Esophagus squamous epithelium (tissue), 5 donors: ENCODE measurements at places on chromosomes 4 and X.

GRCh38 chr4:10086506-10087120, 30.0 kb downstream of the WDR1 start:
- no peak for DNase-seq

DNA sequence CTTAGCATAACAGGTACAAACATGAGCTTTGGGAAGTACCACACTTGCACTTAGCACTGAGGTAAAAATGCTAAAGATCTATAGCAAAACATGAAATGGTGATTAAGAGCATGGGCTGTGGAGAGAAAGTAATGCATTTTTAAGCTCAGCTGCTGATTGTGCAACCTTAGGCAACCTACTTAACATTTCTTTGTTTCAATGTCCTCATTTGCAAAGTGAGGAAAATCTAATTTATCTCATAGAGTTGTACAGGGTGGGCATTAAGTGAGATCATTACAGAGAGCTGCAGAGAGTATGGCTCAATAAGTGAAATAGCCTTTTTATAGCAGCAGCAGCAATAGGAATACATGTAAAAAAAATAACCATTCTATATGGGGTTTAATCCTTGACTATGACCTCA, 87.0 kb downstream of the PAK3 start:
- no peak for DNase-seq

DNA sequence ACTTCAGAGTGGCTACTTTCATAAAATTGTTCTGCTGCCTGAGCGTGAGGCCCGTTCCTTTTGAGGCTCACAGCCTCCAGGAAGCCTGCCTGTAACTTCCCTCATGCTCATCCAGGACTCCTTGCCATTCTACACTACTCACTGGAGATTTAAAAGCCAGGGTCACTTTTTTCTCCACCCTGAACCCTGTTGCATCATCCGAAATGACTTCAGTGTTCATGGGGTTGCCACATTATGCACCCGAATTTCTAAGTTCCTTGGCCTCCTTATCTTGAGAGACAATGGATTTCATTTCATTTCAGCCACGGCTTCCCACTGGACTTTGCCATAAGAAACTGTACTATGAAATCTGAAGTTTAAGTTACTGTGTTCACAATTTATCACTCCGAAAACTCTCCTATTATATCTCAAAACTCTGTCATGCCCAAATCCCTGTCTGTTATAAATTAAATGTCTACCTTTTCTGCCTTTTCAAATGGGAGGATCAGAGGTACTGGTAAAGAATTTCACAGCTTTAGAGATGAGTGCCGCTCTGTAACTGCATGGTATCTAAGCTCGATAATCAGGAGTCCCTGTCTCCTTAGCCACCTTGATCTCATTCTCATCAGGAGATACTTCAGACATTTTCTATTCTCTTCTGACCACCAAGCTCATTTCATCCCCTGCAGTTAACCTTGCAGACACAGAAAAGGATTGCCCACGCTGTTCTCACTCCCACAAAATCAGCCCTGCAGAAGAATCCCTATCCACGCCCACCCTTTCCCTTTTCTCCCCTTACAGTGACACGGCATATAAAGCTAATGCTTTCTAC, 59.9 kb downstream of the TRIML1 start:
- DNase-seq = no peak

DNA sequence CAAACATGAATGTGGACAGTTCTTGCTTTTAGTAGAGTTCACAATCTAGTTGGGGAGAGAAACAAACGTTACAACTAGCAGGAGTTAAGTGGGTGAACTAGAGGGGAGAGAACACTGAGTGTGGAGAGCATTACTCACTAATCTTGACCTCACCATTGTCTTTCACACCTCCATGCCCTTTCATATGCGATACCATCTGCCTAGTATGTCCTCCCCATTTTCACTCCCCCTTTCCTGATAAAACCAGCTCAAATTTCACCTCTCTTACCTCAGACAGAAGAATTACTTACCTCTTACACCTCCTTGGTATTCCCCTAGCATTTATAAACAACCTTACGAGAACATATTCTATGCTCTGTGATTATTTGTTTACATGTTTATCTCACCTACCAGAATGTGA, 53.6 kb downstream of the LAS1L start:
- DNase-seq = no peak

GRCh38 chr4:150578745-150579501, 3.0 kb upstream of the MAB21L2 start:
- DNase-seq = no peak

DNA sequence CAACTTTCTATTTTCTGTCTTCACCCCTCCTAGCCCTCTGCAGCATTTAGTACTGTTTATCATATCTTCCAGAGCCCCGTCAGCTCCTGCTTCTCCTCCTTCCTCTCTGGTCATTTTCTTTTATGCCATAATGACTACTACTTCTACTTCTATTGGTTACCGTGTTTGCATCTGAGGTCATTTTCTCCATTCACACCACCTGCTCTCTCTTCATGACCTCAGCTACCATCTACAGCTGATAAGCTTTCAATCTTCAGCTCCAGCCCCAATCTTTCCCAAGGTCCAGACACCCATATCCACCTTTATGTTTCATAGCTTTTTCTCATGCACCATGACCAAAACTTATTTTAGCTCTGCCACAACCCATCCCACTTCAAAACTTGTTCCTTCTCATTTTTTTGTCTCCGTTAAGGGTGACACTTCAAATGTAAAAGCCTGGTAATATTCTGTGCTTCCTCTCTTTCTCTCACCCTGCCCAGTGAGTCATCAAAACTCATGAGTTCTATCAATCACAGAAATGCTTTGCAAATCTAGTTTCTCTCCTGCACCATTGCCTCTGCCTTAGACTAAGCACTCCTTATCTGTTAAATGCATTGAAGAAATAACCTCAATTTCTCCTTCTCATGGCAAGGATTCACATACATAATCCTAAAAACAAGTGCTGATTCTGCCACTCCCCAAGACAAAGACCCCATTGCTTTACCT, 71.3 kb upstream of the IQCM start:
- DNase-seq = no peak

DNA sequence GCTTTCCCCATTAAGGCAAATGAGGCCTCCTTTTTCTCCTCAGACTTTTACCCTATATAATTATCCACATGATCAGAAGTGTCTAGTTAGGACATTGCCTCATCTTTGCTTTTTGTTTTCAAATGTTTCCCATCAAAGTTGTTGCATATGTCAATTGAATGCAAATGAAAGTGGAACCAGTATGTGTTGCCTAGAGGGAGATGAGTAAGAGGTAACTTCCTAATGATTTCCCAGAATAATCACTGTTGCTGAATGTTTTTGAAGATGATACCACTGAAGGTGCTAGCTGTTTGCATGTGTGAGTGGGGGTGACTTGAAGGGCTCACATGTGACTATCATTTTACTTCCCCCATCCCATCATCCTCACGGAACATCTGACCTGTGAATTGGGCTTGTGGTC, 33.9 kb downstream of the PAK3 start:
- no peak for DNase-seq

DNA sequence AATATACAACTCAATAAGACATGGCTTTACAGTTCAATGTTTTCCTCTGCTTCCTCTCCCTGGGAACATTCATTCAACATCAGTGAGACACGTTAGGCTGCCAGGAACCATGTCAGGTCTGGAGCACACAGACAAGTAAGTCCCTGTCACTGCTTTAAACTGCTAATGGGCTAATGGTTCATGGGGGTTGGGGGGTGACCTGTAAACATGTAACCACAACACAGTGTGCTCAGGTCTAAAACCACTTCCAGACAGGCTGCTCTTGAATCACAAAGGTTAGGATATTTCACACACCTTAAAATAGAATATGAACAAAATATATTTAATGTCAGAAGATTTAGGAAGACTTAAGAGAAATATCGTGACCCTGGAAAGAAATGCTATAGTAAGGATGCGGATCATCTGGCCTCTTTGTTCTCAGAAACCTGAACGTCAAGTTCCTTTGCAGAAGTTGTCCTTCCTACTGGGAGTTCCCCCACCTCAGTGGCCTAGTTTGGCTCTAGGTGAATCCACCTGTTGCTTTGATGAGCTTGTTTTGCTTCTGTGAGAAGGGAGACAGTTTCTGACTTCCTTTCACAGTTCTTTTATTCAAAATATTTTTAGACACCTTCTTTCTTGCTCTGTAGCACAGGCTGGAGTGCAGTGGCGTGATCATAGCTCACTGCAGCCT, 359.9 kb downstream of the UNC5C start:
- no peak for DNase-seq
